Thymus (tissue), 14 donors: ENCODE measurements at places on chromosomes 1 and 21. TPM values are rescaled to one million over a fixed set of nuclear protein-coding genes. Genes with fewer than 3 reads are reported as not detected.

MTX1 gene
- 36.8 TPM for polyA plus RNA-seq

GPR3 gene
- polyA plus RNA-seq: 0.37 TPM

EIF4G3 gene
- polyA plus RNA-seq: 22.1 TPM

RORC gene
- polyA plus RNA-seq: 19.9 TPM

PCP4L1 gene
- 8.9 TPM for polyA plus RNA-seq

LCE1A gene
- polyA plus RNA-seq: 1.0 TPM

UBE2G2 gene
- polyA plus RNA-seq: 67.6 TPM

NBPF10 gene
- 0.59 TPM for polyA plus RNA-seq

WDR77 gene
- 29.6 TPM for polyA plus RNA-seq

MFSD2A gene
- 2.9 TPM for polyA plus RNA-seq

IVL gene
- polyA plus RNA-seq: 16.6 TPM

SH3BGR gene
- 9.8 TPM for polyA plus RNA-seq

OLIG2 gene
- 0.02 TPM for polyA plus RNA-seq

CLCA4 gene
- polyA plus RNA-seq: 0.59 TPM

FTCD gene
- 1.6 TPM for polyA plus RNA-seq

A3GALT2 gene
- polyA plus RNA-seq: not detected

GLIS1 gene
- 0.59 TPM for polyA plus RNA-seq

ZBED6 gene
- polyA plus RNA-seq: 0.94 TPM

MIXL1 gene
- polyA plus RNA-seq: 0.30 TPM

TSHB gene
- 0.11 TPM for polyA plus RNA-seq

CRB1 gene
- polyA plus RNA-seq: 0.41 TPM

KIF17 gene
- 1.0 TPM for polyA plus RNA-seq

PLA2G2E gene
- not detected for polyA plus RNA-seq

TRIM45 gene
- polyA plus RNA-seq: 2.7 TPM

TNFRSF4 gene
- polyA plus RNA-seq: 18.8 TPM

TCHHL1 gene
- polyA plus RNA-seq: 0.16 TPM
